ENCODE measurements at places on chromosomes 7 and 10.

GRCh38 chr7:107622429-107622828 is 38.2 kb upstream of the SLC26A4 start:
- no peak for DNase-seq

DNA sequence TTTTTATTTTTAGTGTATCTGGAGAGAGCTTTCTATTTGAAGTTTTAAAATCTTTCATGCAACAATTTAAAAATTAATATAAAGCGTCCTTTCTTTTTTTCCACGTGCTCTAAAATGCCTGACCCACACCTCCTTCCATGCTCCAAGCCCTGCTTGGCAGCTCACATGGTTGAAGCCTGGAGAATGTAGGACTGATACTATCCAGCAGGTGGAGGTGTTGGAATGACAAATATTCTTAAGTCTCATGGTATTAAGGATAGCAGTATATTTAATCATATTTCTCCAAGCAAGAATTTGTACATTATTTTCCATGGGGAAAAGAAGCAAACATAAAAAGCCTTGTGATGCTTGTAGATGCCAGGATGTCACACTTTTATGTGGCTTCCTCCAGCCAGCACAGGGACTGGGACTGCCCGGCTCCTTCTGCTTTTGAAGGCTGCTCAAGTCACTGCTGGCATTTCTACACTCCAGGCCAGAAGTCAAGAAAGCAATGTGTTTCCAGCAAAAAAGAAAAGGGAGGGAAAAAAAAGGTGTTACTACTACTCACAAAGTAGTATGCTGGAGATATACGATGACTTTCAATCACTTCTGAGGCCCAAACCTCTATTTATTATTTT is 49.7 kb downstream of the BZW2 start:
- DNase-seq, result no peak

GRCh38 chr7:894164-894867 is 18.0 kb downstream of the GET4 start:
- no peak for DNase-seq

- no peak for DNase-seq
Measured at GRCh38 chr10:4399556-4399955, 426.5 kb upstream of the AKR1E2 start.

DNA sequence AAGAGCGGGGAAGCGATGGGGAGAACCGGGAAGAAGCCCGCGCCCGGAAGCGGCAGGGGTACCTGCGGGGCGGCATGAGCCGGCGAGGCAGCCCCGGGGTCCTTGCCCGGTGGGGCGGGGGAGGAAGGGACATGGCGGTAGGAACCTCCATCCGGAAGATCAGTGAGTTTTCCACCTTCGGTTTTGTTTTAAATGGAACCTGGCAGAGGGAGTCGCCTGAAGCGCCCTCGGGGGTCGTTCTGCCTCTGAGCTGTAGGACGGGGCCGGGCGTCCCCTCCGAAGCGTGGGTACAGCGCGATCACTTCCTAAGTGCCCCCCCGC is 471 bp downstream of the PFKP start:
- DNase-seq, result no peak

DNA sequence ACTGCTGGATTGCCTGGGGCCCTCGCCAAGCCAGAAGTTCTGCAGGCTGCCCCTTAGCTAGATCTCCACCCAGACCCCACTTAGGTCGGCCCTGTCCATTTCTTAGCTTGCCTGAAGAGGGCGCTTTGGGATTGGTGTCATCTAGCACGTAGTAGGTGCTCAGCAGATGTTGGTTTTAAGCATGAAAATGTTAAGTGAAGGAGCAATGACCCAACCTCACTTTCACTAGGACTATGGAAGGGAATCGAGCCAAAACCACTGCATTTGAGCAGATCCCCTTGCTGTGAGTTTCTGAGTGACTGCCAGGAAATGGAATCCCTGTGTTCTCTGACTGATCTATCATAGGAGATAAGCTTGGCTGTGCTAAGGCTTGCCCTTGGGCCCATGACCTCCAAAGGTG is 131.7 kb upstream of the EEPD1 start:
- DNase-seq, result no peak

GRCh38 chr10:97018251-97019212 is 167.2 kb downstream of the SLIT1 start:
- no peak for DNase-seq

DNA sequence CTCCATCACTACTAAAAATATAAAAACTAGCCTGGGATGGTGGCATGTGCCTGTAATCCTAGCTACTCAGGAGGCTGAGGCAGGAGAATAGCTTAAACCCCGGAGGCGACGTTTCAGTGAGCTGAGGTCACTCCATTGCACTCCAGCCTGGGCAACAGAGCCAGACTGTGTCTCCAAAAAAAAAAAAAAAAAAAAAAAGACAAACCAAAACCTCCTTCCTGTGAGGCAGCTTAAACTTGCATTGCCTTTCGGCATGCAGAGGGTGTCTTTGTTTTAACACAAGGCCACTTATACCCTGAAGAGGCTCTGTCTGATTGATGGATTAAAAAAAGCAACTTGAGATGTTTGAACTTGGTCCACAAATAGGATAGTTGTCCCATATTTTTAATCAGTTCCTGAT is 128.4 kb upstream of the RSU1 start:
- no peak for DNase-seq

GRCh38 chr7:87413951-87414793 is 61.3 kb downstream of the ABCB4 start:
- DNase-seq, result no peak

- no peak for DNase-seq
Measured at GRCh38 chr10:97450828-97451227, 4.9 kb downstream of the ZDHHC16 start.

- no peak for DNase-seq
Measured at GRCh38 chr7:104791080-104791479, 222.9 kb upstream of the KMT2E start.

- DNase-seq, result no peak
Measured at GRCh38 chr10:60534761-60535389, 145.2 kb upstream of the ANK3 start.

DNA sequence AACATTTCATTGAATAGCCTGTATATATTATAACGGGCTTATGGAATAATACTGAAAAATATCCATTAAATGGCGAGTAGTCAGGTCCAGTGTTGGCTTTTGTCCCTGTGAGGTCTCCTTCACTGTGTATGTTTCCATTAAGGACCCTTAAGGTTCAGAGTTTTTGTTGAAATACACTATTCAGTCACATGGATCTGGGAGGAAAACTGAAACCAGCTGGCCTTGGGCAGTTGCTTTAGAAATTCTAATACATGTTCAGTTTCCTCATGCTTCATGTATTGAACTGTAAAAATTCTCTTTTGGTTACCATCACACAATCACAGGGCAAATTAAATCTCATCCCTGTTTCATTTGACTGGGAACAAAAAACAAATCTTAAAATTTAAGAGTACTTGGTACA is 447.3 kb downstream of the SDK1 start:
- DNase-seq, result no peak

- no peak for DNase-seq
Measured at GRCh38 chr7:149873970-149874643, 338 bp downstream of the ATP6V0E2 start.

DNA sequence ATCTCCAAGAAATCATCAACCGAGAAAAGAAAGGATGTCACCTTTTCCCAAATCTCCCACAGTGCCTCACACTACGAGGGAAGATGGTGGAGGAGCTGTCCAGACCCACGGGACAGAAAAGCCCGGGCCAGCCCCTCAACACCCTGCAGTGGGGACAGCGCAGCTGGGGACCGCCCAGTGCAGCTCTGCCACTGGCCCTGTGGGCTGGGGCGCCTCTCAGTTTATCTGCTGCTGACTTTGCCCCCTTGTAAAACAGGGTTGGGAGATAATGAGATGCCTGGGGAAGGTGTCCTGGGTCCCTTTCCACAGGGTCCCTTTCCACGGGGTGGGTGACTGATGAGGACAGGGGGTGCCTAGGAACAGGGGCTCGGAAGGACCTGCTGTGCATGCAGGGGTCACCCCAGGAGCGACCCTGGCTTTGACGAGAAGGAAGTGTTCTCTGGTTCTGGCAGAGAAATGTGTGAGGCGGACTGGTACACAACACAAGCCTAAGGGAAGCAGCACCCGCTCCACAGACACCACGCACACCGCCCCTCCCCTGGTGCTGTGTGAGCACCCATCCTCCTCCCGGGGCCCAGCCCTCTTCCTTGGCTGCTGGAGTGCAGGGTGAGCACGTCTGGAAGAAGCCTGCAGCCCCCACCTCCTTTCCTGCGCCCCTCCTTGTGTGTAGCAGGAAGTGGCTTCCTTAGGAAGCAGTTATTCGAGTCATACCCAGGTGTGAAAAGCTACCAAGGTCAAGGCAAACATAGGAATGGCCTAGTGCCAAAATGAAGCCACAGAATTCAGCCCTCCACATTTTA is 339.9 kb downstream of the DNAJB6 start:
- DNase-seq, result no peak

GRCh38 chr7:41107330-41107937 is 595.5 kb downstream of the INHBA start:
- no peak for DNase-seq

DNA sequence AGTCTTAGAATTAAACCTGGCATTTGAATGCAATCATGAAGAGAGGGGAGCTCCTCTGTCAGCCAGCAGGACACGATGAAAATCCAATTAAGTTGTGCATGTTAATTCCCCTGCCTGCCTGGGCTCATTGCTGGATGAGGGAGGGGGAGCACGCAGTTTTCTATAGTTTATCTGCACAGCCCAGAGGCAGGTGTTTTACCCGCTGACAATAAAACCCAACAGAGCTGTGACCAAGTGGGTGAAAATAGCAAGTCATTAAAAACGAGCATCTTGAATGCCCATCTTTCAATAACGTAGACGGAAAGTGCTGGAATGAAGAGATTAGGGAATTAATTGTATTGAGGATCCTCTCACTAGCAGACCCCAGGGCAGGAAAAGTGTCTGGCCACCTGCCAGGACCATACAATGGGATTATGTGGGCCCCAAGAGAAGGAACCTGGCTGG is 100.1 kb upstream of the FAM20C start:
- no peak for DNase-seq

- no peak for DNase-seq
Measured at GRCh38 chr7:150755473-150756099, 18.4 kb downstream of the GIMAP5 start.

DNA sequence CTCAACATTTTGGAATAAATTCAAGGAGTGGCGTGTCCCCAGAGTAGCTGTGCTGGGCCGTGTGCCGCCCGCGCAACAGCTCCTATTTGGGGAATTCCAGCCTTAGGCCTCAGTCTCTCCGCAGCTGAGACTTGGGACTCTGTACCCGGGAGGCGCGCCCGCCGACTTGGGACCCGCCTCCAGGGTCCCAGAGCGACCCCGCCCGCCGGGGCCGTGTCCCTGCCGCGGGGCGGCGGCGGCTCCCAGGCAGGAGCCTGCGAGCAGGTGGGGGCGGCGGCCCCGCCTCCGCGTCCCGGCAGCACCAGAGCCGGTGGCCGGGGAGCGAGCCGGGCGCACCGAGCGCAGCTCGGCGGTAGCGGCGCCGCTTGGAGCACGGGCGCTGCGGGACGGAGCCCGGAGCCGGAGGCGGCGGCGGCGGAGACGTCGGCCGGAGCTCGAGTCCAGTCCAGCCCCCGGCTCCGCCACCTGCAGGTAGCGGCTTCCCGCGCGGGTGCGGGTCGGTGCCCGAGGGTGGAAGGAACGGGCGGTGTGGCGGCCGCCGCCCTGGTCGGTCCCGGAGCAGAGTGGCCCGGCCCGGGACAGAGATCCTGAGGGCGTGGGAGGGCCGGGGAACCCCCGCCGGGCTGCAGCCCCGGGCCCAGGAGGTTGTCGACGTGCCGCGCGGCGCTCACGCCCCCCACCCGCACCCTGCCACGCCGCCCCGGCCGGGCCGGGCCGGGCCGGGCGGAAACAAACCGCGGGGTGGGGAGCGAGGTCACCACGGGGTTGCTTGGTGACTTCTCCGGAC is at the start of gene WIPF3:
WIPF3 (plus strand) TSS at position 301 of the 787 bp plus-strand sequence. CDS start 28,217 bp downstream, outside the sequence.
- DNase-seq, result no peak

- DNase-seq, result peak; percentile 60
Measured at GRCh38 chr10:102064868-102065560, at the start of gene HPS6. Gene HPS6, plus strand, starts transcription at chr10:102065349. Its CDS starts 126 bp downstream, at chr10:102065475.

DNA sequence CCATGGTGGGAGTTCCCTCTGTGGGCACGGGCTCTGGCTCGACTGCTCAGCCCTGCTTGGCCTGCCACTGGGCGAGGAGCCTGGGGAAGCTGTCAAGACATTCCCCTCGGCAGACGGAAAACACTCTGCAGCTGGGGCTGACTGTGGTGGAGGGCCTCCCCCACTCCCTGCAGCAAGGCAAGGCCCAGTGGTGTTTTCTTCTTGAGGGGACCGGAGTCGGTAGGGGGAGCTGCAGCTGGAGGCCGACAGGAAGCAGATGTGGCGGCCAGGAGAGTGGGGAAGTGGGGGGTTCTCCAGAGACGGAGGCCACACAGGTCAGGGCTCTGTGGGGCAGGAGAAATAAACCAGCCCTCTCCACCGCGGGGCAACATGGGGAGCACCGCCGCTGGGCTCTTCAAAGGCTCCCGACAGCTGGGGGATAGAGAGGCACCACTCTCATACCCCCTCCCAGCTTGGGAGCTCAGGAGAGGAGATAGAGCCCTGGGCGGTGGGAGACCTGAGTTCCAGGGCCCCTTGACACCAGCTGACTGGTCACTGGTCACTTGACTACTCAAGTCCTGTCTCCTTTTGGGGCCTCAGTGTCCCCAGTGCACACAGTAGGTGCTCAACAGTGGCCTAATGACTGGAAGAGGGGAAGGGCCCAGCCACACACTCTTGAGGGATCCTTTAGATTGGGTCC is 43.4 kb downstream of the PPIF start:
- no peak for DNase-seq

- no peak for DNase-seq
Measured at GRCh38 chr10:126902157-126902556, 3.1 kb upstream of the DOCK1 start.

DNA sequence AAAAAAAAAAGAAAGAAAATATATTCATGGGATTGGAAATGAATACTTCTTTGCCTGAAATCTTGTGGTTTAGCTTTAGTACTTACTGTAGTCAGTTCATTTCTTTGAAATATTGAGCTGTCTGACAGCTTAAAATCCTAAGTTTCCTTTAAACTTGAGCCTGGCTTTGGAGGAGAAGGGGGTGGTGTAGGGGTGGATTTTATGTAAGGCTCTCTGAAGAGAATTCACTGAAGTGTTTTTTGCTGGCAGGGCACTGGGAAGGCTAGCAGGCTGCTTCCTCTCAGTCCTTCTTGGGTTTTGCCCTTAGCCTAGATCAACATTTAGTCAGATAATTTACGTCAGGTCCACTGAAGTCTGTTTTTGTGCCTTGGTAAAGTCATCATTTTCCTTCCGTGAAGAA is 516.5 kb downstream of the AUTS2 start:
- no peak for DNase-seq

GRCh38 chr7:27102581-27103442 is at the start of gene HOXA2:
Gene HOXA2, minus strand, starts transcription at chr7:27102683. Its CDS starts 183 bp downstream, at chr7:27102500.
- DNase-seq, result no peak

DNA sequence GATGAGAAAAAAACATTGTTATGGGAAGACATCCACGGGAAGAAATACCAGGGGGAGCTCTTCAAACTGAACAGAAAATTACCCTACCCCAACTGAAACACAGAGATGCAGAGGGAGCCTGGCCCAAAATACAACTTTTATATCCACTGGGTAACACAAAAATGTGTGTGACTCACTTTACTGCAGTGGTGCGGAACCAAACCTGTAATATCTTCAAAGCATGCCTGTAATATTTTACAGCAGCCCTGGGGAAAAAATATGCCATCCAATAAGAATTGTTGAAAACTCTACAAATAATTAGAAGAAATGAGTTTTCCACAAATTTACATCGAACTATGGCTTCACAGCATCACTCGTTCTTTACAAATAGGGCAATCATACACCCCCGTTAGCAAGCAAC is 49.8 kb upstream of the SRRM3 start:
- no peak for DNase-seq

GRCh38 chr7:141043616-141044015 is 28.9 kb upstream of the MRPS33 start:
- no peak for DNase-seq
